ENCODE measurements at places on chromosomes 16 and 17.

DNA sequence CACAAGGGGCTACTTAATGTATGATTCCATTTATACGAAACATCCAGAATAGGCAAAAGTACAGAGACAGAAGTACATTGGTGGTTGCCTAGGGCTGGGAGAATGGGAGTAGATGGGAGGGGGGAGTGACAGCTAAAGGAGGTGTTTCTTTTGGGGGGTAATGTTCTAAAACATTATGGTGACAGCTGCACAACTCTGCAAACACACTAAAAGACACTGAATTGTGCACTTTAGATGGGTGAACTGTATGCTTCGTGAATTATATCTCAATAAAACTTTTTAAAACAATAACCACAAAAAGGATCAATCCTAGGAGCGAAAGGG, 661 bp downstream of the LYRM9 start:
- no peak for DNase-seq

GRCh38 chr16:23504453-23505179, 5.7 kb downstream of the GGA2 start:
- no peak for DNase-seq

DNA sequence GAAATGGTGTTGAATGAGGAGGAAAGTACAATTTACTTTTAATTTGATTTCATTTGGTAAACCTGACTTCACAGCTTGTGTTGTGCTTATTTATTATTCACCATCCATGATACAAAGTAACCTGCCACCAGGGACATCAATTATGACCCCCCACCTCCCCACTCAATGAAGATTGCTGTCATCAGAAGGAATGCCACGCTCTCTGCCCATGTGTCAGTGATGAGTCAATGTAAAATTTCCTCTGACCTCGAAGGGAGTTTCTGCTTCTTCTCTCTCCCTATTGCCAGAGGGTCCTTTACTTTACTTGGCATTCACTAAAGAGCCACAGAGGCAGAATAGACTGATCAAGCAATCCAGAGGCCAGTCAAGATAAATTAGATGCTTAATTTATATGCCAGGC, 759.7 kb downstream of the CDH11 start:
- no peak for DNase-seq

DNA sequence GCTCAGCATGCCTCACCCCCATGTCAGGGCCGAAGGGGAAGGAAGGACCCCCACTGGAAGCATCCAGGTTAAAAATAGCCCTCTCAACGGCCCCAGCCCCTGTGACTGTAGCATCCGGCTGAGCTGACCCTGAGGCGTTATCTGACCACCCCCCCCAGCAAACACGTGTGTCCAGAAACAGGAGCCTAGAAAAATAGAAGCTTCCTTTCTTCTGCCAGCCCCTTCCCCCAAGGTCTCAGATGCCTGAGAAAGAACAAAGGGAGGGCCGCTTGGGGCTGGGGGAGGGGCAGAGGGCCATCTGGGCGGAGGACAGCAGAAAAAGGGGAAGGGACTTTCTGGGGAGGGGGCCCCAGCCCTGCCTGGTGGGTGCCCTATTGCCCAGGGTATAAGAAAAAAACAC, 55.8 kb downstream of the ACTG1 start:
- DNase-seq = no peak

- no peak for DNase-seq
Measured at GRCh38 chr17:40828454-40829044, 6.1 kb upstream of the KRT10 start.

DNA sequence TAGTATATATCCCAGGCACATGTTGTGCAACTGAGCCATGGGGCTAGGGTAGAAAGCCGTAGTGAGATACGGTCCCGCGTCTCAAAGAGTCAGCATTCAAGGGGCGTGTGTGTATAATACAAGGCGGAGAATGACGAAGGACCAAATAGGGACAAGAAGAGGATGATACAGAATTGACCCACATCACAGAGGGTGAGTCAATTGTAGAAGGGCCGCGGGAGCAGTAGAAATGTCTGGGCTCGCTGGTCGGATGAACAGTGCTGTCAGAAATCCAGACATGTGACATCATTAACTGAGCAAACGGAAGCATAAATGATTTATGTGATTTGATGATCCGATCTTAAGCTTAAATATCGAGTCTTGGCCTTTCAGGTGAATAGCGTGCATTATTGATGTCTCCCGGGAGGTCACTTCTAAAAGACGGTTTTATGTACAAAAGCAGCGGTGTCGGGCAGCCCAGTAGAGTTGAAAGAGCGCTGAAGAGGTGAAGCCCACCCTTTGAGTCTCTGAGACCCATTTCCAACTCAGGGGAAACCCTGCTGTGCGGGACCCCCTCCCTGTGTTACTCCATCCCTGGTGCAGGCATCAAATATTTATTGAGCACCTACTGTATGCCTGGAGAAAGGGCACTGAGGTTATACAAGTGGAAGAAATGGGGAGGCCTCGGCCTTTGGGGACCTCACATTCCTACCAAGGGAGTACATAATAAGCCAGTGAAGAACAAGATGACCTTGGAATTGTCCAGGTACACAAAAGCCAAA, 45.1 kb downstream of the ATP2C2 start:
- DNase-seq = no peak

GRCh38 chr16:24925163-24925562, 79.4 kb downstream of the SLC5A11 start:
- no peak for DNase-seq

- DNase-seq = no peak
Measured at GRCh38 chr16:84950906-84951305, 60.4 kb downstream of the ZDHHC7 start.

GRCh38 chr16:7148606-7149005, 184.0 kb upstream of the RBFOX1 start:
- no peak for DNase-seq

DNA sequence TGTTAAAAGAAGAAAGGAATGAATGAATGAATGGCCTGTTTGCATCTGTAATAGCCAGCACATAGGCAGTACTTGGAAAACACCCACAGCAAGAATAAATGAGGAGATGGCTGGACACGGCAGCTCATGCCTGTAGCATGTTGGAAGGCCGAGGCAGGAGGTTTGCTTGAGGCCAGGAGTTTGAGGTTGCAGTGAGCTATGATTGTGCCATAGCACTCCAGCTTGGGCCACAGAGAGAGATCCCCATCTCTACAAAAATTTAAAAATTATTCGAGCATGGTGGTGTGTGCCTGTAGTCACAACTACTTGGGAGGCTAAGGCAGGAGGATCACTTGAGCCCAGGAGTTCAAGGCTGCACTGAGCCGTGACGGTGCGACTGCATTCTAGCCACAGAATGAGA, 12.5 kb downstream of the IL4R start:
- DNase-seq = no peak
